ENCODE measurements at places on chromosomes 5 and 9.

- DNase-seq: no peak
Measured at GRCh38 chr9:126564716-126565115, 49.0 kb upstream of the LMX1B start.

- no peak for DNase-seq
Measured at GRCh38 chr5:160230686-160231527, 1.6 kb downstream of the FABP6 start.

DNA sequence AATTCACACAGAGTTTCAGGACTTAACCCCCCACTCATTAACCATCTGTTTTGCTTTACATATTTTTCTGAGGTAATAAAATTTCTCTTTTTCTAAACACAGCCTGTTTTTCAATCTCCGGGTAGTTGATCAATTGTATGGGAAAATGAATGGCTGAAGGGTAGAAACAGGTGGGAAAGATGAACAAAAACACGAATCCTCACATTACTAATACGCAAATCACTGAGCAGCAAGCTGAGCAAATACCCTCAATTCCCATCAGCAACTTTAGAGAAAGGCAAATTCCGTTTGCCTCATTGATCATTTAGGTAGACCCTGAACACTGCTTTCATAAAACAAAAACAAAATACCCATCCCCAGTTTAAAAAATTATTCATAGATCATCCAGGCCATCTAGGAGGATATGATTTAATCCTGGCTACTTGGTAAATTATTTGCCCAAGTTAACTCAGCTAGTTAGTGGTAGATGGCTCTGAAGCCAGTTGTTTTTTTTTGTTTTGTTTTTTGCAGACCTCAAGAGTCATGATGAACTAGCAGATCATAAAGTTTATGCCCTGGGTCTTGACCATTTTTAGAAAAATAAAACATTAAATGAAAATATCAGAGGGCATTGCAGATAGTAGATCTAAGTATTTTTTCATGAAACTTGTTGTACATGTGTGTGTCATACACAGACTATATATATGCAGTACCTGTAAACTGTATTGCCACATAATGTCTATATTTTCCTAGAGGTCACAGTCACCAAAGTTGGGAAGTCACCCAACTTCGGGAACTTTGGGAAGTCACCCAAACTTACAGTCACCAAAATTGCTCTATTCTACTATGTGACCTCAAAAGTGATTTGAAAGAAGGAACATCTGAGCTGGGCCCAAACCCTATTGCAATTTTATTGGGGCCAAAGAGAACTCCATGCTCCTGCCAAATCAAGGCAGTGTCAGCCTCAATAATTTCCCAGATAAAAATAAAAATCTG, 1.6 kb upstream of the CD274 start:
- no peak for DNase-seq

- no peak for DNase-seq
Measured at GRCh38 chr5:118533923-118534322, 454.4 kb downstream of the DTWD2 start.

DNA sequence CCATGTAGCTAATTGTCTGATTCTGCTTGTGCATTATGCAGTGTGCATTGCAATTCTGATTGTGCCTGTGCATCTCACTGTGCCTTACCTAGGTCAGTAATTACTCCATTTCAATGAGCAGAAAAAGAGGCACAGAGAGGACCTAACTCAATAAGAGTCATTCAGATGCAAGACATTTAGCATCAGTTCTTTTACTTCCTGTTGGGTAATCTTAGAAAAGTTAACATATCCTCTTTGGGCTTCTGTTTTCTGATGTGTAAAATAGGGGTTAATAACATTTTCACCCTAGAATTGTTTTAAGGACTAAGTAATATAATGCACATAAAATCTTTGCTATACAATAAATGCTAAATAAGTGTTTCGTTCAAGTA, 7.0 kb upstream of the DCTN4 start:
- no peak for DNase-seq

DNA sequence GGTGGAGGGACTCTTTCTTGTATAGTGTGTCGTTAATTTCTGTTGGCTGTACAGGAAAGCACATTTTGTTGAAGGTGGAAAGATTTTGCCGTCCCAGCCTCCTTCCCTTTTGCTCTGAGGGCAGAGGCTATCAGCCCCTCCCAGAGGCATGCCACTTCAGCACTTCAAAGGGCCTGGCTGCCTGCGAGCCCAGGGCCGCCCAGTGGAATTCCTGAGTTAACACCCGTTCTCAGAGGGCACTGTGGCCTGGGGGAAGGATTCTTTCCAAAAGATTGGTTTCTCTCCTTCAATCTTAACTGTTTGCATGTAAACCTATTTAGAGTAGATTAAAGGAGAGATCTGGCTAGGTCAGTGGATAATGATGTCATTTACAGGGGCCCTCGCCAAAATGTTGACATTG, 238.6 kb downstream of the FANCC start:
- no peak for DNase-seq

GRCh38 chr5:61333321-61333953, 1.4 kb downstream of the ZSWIM6 start:
- DNase-seq: no peak

- DNase-seq: no peak
Measured at GRCh38 chr5:30103052-30103451, 1090.4 kb upstream of the CDH6 start.

GRCh38 chr5:27900761-27901160, 862.4 kb upstream of the CDH9 start:
- DNase-seq: no peak

DNA sequence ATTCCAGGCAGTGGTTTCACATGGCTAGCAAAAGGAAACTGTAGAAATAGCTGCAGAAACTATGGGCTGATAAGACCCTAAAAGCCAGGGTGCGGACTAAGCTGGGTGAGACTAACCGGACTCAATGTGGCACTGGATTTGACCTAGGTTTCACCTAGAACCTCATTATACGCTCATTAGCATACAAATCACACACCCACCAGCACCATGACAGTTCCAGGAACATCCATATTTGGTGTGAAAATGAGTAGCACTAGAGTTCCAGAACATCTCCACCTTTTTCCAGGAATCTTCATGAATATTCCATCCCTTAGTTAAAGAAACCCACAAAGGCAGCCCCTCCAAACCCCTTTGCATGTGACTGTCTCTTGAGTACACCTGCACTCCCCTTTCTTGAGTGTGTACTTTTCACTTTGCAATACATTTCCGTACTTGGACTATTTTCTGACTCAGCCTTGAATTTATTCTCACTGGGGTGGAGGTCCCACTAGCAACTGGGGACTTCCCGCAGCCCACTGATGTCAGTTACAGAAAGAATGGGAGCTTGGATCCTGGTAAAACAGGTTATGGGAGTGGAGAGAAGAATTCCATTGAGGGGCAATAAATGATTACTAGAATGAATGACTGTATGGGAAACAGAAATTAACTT, 58.0 kb upstream of the SPATA31C2 start:
- no peak for DNase-seq

- DNase-seq: no peak
Measured at GRCh38 chr9:133471551-133472276, 7.2 kb downstream of the SLC2A6 start.

GRCh38 chr9:121557581-121558447, 58.2 kb upstream of the GGTA1 start:
- DNase-seq: no peak

GRCh38 chr5:16754086-16754485, 137.3 kb upstream of the RETREG1 start:
- no peak for DNase-seq

GRCh38 chr5:150197476-150197875, 7.6 kb downstream of the SLC6A7 start:
- no peak for DNase-seq

GRCh38 chr9:115291841-115292240, 173.9 kb upstream of the TNC start:
- DNase-seq: no peak

DNA sequence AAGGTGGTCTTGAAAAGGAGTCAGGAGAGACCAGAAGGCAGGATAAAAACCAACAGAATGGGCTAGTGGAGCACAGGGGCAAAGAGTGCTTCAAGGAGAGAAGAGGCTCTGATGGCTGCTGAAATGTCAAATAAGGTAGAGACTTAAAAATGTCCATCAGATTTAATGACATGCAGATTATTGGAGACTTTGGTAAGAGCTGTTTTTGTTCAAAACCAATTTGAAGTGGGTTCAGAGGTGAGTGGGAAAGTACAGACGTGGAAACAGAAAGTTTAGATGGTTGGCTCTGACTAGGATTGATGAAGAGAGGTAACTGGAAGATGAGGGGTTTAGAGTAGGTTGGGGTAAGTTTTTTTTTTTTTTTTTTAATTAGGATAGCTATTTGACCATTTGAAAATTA, 14.1 kb downstream of the SLC25A46 start:
- DNase-seq: no peak

DNA sequence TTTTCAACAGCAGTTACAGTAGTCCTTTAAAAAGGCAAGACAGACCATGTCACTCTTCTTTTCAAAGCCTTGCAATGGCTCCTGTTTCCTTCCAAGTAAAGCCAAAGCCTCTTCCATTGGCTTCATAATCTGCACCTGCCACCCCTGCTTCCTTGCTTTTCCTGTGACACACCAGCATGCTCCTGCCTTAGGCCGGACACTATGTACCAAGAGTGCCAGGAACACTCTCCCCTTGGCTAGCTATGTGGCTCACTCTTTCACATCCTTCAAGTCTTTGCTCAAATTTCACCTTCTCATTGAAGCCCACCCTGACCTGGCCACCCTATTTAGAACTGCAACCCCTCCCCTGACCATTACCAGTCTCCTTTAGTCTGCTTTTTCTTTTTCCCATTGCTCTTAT, 22.2 kb upstream of the TRAF1 start:
- DNase-seq: no peak

DNA sequence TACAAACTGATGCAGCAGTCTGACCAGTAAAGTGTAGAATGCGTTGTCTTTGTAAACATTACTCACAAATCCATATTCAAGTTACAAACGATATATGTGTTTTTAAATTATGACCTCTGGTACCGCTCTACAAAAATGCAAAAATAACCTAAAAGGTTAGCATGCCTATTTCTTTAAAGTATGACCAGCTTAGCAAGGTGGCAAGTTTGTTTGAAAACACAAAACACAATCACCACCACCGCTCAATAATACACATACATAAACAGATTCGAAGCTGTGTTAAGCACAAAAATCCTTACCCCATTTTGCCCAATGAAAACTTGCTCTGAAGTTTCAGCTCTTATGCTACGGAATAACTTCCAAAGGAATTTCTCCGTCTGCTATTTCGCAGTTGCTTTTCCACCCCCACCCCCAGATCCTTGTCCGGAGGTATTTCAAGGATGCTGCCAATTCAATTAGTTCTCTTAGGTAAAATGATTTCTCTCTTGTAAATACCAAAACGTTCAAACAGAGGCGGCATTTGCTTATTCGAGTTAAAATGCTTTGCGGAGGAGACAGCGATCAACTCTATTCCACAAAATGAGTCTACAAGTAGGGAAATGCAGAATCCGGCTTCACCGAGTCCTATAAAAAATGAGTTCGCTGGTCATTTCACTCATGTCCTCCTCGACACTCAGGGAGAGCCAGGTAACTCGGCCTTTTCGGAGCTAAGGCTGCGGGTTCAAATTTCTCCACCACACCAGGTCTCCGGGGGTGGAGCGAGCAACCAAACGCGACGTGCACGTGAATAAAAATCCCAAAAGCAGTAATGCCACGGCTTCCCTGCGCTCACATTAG, 1.2 kb downstream of the HOMER1 start:
- DNase-seq: no peak

- no peak for DNase-seq
Measured at GRCh38 chr9:129675620-129676019, 10.2 kb downstream of the PRRX2 start.

GRCh38 chr9:26891726-26892125, 876 bp downstream of the CAAP1 start:
- DNase-seq: no peak

DNA sequence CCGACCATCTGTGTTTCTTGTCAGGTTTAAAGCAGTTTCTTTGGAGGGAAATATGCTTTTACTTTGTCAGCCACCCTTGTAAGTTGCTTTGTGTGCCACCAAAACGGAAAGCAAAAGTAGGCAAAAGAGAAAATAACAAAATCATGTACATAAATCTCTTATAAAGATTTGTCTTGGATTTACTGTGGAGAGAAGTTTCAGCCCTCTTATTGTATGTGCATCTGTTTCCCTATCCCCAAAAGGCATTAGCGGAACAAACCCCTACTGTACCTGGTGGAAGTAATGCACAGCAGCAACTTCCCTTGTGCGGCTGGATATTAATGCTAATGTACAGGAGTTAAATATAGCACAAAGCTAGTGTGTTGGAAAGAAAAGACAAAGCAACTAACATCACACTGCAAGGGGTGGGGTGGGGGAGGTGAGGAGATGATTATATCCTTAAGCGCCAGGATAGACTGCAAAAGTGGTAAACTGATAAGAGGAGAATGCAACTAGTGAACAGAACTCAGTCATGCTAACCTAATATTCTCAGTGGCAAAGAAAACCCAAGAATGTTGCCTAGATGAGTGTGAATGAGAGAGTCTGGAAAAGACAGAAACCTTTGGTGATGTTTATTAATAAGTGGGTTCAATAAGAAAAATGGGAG, 396.5 kb upstream of the MEF2C start:
- no peak for DNase-seq

GRCh38 chr9:115071176-115071575, 46.8 kb downstream of the TNC start:
- no peak for DNase-seq

DNA sequence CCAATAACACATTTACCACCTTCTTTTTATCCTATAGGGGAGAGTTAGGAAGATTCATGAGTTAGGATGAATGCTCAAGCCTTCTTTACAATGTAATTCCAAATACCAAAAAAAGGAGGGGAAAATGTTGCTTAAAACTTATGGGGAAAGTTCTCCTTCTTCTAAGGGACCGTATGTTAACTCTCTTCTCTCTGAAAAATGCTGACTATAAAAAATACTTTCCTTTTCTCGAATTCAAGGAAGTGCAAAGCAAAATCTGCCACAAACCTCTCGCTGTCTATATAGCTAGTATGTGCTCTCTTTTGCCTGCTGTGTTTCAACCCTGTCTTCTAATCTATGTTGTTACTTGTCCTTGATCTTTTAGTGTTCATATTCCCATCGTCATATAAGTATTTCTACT, 768.6 kb upstream of the C9orf72 start:
- DNase-seq: no peak

- DNase-seq: no peak
Measured at GRCh38 chr5:39274398-39275085, 55.2 kb upstream of the FYB1 start.

DNA sequence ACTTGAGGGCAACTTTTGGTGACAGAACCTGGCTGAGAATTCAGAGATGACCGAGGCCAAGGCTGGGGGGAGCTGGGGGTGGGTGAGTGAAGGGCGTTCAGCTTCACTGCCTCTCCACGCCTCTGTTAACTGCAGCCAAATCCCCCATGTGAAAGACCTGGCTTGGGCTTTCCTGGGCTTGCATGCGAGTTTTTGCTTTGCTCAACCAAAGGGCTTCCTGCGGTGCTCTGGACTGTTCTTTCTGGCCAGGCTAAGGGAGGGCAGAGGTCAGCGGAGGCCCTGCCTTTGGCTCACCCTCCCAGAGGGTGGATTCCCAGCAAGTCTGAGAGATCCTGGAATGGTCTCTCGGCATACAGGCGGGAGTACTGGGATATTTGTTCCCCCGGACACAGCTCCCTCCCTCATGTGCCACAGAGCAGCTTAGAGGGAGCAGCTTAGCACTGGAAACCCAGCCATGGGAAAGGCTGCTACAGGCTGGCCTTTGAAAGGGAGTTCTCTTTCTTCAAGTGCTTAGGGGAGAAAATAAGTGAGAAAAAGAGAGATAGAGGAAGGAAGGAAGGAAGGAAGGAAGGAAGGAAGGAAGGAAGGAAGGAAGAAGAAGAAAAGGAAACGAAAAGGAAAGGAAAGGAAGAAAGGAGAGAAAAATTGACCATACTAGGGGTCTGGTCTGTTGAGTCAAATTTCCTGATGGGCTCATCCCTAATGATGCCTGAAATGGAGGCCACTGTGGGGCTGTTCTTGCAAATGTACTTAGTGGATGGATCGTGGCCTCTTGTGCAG, 158.8 kb downstream of the FGF18 start:
- no peak for DNase-seq

All from NCI-H2081 treated with DMSO at 0.1 percent for 48 hours (cell line).